ENCODE measurements at places on chromosomes 6 and 20. TPM values are rescaled to one million over a fixed set of nuclear protein-coding genes. Genes with fewer than 3 reads are reported as not detected.

Gene TRIM10
- 0.25 TPM for total RNA-seq

Gene TRIM31
- not detected for total RNA-seq

Gene C4A
- total RNA-seq = 14.5 TPM

Gene SLPI
- total RNA-seq = not detected

Gene NINL
- total RNA-seq = 15.5 TPM

Gene RAD21L1
- total RNA-seq = under 0.01 TPM

Gene PAK5
- total RNA-seq = 36.1 TPM

Gene CST3
- total RNA-seq = 87.5 TPM

Gene DDX43
- 0.25 TPM for total RNA-seq

Gene DLK2
- total RNA-seq = 4.4 TPM

Gene RWDD1
- total RNA-seq = 19.7 TPM

Gene GID8
- total RNA-seq = 40.3 TPM

Gene PSMA7
- total RNA-seq = 91.0 TPM

Gene SYNDIG1
- total RNA-seq = 16.7 TPM

Gene ZNF335
- total RNA-seq = 8.1 TPM

Gene MYL9
- 0.49 TPM for total RNA-seq
